ENCODE measurements at places on chromosomes 12 and 14.
A peak's percentile ranks its signal among the peaks of the same experiment; 100 is the strongest.

DNA sequence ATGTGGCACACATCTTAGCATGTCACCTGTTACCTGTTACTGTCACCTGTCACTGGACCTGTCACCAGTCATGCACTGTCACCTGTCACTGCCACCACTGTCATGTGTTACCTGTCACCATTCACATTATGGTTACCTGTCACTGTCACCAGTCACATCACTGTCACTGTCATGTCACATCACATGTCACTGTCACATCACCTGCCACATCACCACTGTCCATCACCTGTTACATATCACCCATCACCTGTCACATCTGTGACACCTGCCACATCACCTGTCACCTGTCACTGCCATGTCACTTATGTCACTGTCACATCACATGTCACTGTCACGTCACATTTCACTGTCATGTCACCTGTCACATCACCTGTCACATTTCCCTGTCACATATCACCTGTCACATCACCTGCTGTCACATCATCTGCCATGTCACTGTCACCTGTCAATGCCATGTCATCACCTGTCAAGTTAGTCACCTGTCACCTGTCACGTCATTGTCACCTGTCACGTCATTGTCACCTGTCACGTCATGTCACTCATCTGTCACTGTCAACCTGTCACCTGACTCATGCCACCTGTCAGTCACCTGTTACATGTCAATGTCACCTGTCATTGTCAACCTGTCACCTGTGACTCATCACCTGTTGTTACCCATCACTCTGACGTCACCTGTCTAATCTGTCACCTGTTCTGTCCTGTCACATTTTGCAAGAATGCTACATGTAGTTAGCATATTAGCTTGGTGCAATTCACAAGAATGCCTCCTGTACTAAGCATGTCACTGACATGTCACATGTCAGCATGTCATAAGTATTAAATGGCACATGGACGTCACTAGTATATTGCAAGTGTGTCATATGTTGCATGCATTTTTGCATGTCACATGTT, 29.0 kb upstream of the TESC start:
- no peak for DNase-seq

- no peak for DNase-seq
Observed at GRCh38 chr14:66508547-66508845, 549 bp downstream of the GPHN start.

DNA sequence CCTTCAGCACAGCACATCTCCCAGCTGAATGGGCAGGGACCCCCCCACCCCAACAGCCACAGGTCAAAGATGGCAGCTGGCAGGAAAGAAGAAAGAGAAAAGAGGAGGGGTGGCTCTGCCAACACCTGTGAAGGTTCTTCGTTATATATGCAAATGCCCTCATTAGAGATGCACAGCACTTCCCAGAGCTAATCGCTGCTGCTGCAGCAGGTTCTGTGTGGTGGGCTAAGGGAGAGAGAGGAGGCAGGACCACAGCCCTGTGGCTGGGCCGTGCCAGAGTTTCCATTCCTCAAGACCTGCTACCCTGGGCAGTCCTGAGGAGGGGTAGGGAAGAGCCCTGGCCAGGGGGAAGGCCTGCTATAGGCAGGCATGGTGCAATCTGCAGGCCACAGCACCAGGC, 28.7 kb downstream of the SMUG1 start:
- DNase-seq = no peak

- DNase-seq = no peak
Observed at GRCh38 chr12:110874351-110874750, 27.6 kb downstream of the CCDC63 start.

GRCh38 chr12:49367381-49368239, at the start of gene SPATS2:
TSS of gene SPATS2 (plus strand) at chr12:49367462. CDS start at chr12:49461013, 93,551 bp downstream.
- DNase-seq = peak; percentile 87

DNA sequence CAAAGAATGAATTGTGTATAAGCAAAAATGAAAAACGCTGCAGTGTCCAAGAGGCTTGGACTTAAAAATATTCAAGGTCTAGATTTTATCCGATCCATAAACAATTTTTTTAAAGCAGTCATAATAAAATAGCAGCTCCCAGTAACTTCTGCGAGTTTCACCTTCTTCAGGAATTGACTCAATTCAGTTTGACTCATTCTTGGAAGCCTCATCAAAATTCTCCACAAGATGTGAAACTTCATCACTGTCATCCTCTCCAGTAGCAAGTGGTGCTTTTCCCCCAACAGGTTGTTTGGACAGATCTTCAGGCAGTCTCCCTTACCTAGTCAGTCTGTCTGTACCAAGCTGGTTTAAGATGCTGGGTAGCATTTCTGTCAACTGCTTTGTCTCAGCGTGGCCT, 93.5 kb upstream of the FOXG1 start:
- DNase-seq = no peak

GRCh38 chr12:131088701-131089530, 135.2 kb downstream of the ADGRD1 start:
- no peak for DNase-seq

GRCh38 chr14:34797747-34798583, 77.2 kb downstream of the BAZ1A start:
- no peak for DNase-seq

DNA sequence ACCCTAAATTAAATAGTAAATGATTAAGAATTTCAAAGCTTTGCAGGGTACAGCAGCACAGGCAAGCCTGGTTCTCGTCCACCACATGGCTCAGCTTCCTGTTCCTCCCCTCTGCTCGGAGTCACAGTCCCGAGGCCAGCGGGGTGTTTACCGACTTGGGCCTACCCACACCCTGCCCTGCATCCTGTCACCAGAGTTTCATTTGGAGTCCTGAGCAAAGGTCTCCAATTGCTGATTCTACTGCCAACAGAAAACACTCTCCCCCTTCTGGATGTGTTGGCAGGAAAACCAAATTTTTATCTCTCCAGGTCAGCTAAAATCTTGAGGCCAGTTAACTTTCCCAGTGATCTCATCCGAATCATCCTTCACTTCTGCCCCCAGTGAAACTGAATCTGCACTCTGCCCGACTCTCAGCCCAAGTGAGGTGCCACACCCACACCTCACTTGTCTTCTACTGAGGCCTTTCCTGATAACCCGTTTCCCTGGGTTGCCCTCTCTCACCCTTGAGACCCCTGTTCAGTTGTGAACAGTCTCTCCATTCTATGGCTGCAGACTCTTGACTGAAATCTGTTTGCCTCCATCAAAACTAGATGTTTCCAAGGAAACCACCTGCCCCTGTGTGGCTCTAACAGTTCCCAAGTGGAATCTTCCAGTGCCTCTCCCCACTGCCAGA, 71.2 kb downstream of the VCPKMT start:
- DNase-seq = peak; percentile 80

DNA sequence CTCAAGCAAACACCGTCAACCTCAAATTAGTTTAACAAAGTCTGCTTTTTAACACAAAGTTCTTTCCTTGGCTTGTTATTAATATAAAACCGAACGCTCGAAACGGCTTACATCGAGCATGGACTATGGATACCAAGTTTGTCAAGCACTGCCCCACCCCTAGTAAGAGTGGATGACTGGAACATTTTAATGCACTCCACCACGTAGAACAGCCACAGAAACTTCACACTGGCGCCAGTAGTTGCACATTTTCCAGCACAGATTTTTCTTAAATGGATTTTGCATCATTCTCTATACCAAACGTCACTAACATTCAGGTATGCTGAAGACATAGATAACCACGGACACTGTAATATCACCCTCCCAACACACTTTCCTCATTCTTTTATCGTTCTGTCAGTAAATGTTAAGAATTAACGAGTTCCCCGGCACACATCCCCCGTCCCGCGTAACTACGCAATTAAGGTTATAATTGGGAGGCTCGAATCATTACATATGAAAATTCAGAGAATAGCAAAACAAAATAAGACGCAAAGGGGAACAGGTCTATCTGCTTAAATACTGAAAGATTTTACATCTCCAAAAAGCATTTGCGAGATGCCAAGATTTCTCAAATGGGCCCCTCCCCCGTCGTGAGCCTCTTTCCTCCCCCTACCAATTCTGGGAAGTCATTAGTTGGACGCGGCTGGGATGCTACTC, 990 bp downstream of the FERMT2 start:
- DNase-seq = no peak

- no peak for DNase-seq
Observed at GRCh38 chr14:43795600-43796228, 711.4 kb downstream of the FSCB start.

DNA sequence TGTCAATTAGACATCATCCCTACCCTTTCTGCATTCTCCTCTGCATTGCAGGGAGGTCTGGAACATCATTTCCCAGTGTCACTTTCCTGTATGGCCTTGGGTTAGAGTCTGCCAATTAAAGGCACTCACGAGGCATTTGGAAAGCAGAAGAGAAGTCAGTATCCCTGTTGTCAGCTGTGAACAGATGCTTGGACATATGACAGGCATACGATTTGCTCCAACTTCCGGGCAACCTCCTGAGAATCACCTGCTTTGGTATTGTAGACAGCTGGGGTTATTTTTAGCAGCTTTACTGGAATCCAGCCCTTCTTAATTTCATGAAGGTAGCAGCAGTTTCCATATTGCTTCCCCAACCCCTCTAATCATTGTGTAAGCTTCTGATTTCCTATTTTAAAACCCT, 88.7 kb upstream of the DHRS4 start:
- no peak for DNase-seq

GRCh38 chr12:33265033-33265731, 174.4 kb downstream of the SYT10 start:
- no peak for DNase-seq

GRCh38 chr14:101471723-101472517, 89.4 kb upstream of the DIO3 start:
- no peak for DNase-seq

GRCh38 chr12:83092129-83092528, 405.4 kb downstream of the TMTC2 start:
- DNase-seq = no peak

DNA sequence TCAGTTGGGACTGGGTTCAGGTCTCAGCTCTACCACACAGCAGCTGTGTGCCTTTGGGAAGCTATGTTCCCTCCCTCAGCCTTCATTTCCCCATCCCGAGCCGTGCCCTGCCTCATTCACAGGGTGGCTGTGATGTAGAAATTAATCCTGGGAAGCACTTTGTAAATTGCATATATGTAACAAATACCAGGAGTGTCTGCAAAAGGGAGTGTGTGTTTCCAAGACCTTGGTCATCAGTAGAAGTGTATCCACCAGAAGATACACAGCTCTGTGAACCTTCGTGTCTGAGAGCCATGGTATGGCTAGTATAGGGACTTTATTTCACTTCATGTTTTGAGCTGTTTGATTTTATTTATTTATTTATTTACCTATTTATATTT, 26.1 kb downstream of the ALDH2 start:
- DNase-seq = no peak

- no peak for DNase-seq
Observed at GRCh38 chr14:91919814-91920213, 27.7 kb downstream of the FBLN5 start.

- DNase-seq = no peak
Observed at GRCh38 chr14:68607081-68607866, 185.6 kb downstream of the ZFP36L1 start.

DNA sequence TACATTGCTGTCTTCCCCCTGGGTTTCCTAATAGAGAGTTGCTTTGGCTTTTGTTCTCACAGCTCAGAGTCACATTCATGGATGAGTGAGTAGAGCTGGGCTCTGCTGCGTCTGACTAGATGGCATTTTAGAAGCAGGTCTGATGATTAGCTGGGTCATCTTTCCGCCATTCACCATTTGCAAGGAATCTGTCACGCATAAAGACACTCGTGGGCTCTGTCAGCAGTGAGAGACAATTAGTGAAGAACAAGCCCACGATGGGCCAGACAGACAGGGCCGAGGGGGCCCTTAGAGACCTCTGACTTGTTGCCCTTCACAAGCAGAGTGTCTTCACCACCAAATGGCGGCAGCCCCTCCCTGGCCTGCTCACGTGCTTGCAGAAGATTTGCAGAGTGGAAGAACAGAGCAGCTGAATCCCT, 175.0 kb downstream of the CRADD start:
- DNase-seq = no peak

GRCh38 chr12:101891462-101891971, 14.1 kb downstream of the DRAM1 start:
- DNase-seq = no peak

DNA sequence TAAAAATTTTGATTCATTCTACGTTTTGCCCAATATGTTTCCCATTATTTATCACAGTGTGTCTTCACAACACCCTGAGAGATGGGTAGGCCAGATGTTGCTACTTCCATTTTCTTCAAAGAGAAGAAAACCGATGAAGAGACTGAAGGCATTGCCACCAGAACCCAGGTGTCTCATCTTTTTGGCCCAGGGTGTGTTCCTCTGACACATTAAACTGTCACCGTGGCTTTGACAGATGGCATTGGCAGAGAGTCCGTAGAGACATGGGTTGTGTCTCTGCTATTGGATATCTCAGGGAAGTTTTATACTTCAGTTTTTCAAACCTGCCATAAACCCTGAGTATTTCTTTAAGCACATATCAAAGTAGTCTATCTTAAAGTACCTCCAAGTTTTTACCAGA, 11.3 kb upstream of the NUDT4 start:
- no peak for DNase-seq

- peak; percentile 41 for DNase-seq
Observed at GRCh38 chr14:103104654-103105452, 10.3 kb downstream of the EXOC3L4 start.

DNA sequence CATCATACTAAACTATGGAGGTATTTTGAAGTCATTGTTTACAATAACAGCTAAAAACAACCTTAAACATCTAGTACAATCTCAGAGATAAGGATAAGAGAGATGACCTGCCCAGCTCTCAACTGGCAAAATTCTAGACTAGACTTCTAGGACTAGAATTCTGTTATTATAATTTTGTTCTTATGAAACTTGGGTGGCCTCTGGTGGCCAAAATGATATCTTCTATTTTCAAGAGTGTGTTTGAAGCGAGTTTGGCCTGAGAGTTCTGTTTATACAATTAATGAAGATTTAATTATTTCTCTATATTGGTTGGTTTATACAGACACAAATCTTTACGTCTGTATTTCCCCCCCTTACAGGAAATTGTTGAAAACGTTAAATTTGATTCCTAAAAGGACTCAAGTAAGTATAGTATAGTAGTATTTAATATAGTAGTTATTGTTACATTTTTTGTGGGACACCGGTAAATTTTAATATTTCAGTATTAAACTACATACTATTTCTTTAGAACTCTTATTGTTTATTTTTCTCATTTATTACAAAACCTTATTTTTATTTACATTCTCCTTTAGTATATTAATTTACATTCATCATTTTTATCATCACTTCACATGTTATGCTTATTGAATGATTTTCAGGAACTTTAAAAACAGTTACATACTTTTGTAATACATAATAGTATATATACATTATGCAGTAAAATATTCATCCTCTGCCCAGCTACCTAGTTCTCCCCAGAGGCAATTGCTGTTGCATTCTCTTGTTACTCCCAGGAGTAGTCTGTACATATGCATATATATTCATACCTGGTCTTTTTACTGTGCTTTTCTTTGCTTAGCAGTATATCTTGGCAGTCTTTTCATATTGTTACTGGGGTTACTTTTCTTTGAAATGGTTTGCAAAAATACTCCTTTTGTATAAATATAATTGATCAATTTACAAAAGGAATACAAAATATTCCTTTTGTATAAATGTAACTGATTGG, 6.6 kb downstream of the PPHLN1 start:
- DNase-seq = no peak

GRCh38 chr12:6532051-6532926, 2.0 kb upstream of the GAPDH start:
- DNase-seq = peak; percentile 92

GRCh38 chr12:13343375-13343774, 146.8 kb downstream of the EMP1 start:
- no peak for DNase-seq

GRCh38 chr14:89957791-89958190, 2.1 kb downstream of the TDP1 start:
- no peak for DNase-seq
